Activated T-helper 17 cell treated with anti-CD3 and anti-CD28 coated beads, Interleukin-2, amount 50 U/mL, for 72 hours (primary cell): ENCODE measurements at places on chromosomes 4 and X. TPM values are rescaled to one million over a fixed set of nuclear protein-coding genes. Genes with fewer than 3 reads are reported as not detected.

- ATAC-seq = no peak
Measured at GRCh38 chrX:136828830-136829229, 48.1 kb upstream of the ARHGEF6 start.

GRCh38 chrX:40158036-40158706 is 60.4 kb upstream of the BCOR start:
- peak; percentile 55 for ATAC-seq

GRCh38 chr4:48779095-48779997 is 733 bp downstream of the FRYL start:
- ATAC-seq = peak; percentile 10

The STIM2 gene
- total RNA-seq = 38.4 TPM

The GCNA gene
- total RNA-seq = 4.9 TPM
